ENCODE measurements at places on chromosomes 5 and 9.

- no peak for DNase-seq
Observed at GRCh38 chr9:20319241-20319640, 303.1 kb downstream of the MLLT3 start.

DNA sequence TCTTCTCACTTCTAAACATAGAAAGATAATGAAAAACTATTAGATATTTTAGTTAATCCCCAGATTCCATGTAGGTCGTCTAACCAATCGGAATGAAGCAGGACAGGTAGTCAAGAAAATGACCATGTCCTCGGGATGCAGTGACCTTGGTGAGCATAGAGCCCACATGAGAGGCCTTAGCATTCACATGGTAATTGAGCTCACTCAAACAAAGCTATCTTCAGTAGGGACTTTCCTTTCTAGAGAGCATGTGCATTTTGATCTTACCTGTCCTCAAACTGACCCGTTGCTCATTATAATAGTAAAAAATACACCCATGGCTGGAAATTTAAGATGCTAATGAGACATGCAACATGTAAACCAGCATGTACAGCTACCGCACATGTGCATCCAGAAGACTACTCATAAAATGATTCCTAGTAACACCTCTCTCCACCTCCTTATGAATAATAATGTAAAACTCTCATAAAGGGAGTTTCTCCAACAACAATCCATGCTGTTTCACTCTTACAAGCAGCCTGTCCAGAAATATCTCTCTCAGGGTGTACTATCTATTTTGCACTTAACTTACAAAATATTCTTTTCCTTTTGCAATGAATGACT, 274.0 kb upstream of the CDH9 start:
- no peak for DNase-seq

DNA sequence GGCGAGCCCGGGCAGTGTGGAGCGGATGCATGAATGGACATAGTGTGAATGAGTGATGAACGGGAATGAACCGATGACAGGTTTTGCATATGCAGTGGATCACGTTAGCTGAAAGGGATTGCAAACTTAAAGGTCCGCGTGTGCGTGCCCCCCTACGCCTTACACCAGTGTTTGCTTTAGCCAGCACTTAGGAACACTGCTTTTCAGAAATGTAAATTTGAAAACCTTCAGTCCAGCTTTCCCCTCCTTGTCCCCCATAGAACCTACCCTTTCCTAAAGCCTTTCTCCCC, 692 bp downstream of the PSAT1 start:
- no peak for DNase-seq

DNA sequence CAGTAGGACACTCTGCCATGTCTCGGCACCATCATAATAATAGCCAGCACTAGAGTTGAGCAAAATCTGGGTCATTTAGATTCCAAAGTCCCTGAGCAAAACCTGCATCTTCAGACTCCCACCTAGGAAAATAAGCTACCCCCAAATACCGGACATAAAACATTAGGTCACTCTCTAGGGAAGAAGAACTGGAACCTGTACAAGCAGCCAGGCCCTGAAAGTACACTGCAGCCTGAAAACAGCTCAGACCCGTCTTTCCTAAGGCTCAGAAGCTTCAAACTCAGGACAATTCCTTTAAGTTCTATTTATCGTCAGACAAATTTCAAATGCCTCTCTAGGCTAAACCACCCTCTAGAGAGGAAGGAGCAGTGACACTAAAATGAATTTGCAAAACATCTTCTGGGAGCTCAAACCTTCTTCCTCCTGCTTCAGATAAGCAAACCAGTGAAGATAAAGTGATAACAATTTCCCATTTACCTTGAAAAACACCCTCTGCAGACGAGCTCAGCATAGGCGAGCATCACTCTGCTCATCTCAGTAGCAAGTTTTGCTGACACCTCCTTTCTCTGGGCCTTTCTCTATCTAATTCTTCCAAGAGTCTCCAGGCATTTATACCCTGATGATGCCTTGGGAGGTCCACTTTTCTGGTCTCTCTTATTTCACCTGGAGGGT, 34.0 kb downstream of the ADAM19 start:
- no peak for DNase-seq

- no peak for DNase-seq
Observed at GRCh38 chr5:123476731-123477130, 35.2 kb upstream of the CSNK1G3 start.

DNA sequence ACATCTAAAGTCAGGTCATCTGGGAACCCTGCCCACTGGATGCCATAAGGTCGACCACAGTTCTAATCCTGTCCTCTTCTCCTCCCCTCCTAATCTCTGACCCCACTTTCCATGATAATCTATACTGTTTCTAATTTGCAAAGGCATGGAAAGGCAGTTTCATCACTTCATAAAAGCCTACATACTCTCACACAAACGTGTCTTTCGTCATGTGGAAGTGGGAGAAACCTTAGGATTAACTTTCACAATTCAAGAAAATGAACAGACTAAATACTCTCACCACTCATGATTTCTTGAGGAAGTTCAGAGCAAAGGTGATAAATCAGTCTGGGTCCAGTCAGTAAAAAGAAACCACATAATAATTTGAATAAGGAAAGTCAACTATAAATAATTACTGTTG, 5.5 kb downstream of the FANCC start:
- no peak for DNase-seq

GRCh38 chr9:35357116-35357515, 132.8 kb upstream of the RUSC2 start:
- DNase-seq = no peak

DNA sequence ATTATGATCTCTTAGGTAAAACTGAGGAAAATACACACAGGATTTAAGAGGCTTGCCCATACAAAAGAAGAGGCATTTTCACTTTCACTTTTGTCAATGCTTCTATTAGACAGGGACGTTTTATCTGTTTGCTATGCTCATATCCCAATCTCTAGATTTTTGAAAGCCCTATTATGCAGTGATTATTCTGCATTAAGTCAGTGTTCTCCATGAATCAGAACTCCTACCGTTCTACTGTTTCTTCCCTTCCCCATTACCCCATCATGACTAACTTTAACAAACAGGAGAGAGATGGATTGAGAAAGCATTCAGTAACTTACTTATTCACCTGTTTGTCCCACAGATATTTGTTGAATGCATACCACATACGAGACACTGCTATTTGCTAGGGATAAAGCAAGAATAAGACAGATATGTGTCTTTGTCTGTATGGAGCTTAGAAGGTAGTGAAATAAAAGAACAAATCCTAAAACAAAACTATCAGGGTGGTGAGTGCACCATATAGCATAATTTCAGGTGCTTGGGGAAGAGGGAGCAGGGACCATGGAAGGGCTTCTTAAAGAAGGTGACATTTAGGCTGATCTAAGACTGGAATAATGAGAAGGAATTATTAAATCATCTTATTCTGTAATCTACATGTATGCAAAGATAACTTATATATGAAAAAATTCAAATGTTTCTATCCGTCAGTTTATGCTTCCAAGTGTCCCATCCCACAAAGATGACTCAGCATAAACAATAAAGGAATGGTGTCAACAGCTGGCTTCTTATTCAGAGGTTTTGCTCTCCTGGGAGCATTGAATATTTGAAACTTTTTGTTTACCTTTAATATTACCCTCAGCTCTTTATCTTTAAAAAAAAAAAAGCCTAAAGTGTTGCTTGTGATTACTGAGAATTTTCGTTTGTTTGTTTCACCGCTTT, 328.1 kb downstream of the HINT1 start:
- DNase-seq = no peak

- DNase-seq = no peak
Observed at GRCh38 chr5:141354900-141355469, at the start of gene PCDHGA4. Gene PCDHGA4, plus strand, starts transcription at chr5:141355021. Its CDS starts 87 bp downstream, at chr5:141355108.

- DNase-seq = no peak
Observed at GRCh38 chr5:175848676-175849075, 22.7 kb upstream of the CPLX2 start.

DNA sequence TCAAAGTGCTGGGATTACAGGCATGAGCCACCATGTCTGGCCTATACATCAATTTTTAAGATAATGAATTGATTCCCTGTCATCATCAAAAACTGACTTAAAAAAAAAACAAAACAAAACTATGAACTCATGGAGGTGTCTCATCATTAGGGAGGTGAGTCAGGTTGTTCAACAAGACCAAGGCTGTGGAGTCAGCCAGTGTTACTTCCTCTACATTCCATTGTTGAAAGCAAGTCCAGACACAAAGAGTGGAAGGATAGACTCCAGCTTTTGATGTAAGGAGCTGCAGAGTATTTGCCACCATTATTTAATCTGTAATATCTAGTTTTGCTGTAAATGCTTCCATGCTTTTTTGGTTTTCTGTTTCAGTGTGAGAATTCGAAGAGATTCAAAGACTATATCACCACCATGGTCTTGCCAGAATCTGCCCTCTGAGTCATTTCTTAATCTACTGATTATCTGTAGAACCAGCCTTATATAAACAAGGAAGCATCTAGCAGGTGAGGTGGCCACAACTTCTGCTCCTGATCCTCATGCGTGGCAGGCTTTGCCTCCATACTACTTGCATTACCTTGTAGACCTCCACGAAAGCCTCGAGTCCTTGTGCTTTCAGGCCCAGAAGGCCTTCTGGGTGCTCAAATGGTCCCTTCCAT, 156.1 kb downstream of the FGF1 start:
- DNase-seq = no peak

GRCh38 chr5:44787731-44788130, 21.0 kb upstream of the MRPS30 start:
- DNase-seq = no peak

GRCh38 chr5:107523029-107523680, 147.6 kb downstream of the EFNA5 start:
- no peak for DNase-seq

DNA sequence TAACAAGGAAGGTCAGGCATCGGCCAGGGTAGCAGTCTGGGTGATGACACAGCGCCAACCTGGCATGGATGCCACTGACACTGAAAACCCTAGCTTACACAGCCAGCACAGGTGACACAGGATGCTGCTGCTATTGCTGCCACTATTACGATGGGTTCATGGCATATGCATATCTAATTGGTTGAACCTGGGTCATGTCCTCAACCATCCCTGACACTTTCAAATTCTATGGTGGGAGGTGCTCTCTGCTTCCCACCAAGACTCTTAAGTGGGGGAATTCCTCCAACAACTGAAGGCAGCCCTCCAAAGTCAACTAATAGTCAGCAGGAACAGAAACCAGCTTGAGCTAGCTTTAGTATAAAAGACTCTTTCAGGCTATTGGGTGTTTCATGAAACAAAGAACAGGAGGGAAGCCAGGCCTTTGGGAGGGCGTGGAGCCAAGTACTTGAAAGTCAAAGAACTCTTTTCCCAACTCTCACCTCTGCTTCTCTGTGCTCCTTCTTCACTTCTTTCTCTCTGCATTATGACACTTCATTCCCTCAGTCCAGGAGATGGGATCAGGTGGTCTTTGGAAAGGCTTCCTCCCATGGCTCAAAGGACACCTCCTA, 21.3 kb downstream of the PTTG1 start:
- no peak for DNase-seq

- no peak for DNase-seq
Observed at GRCh38 chr9:114157516-114158176, 2.3 kb downstream of the COL27A1 start.

DNA sequence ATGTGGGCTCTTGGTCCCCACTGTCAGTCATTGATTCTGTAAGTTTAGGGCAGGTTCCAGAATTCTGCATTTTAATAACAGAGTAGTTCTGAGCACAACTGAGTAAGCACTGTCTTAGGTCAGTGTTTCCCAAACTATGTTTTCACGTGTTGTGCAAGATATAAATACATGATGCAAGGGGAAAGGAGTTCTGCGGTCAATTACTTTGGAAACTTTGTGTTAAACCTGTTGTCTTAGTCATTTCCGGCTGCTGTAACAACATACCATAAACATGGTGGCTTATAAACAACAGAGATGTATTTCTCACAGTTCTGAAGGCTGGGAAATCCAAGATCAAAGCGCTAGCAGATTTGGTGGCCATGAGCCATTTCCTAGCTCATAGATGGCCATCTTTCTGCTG, 69.8 kb downstream of the EQTN start:
- DNase-seq = no peak

DNA sequence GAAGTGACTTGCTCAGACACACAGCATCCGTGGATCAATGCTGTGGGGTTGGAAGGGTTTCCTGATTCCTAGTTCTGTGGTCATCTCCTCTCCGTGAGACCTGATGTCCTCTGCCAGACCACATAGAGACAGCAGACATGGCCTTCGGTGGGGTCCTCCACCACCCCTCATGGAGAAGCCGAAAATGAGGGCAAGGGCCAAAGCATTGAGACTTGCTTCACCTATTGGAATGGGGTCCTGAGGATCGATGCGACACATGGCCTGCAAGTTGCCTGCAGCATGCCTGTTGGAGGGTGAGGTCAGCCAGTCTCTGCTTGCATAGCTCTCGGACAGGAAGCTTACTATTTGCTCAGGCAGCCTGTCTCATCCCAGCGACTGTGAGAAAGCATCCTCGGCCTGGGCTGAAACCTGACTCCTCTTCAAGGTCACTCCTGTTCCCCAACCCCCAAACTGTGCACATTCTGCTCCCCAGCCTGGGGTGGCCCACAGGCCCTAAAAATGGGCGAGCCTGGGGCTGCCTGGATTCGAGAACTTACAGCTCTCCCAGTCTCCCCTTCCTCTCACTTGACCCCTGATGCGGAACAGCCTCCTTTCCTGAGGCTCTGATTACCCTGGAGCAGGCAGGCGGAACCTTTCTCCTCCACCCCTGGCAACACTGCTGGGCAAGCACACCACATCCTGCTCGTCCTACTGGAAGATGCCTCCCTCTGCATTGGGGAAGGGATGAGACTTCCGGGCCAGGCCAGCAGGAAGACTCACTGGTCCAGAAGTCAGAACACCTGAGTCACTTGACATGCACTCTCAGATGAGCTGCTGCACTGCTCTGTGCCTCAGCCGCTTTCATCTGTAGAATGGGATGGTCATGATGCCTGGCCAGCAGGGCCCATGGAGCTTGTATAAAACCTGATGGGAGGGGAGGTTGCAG, 186.9 kb downstream of the RGS3 start:
- DNase-seq = no peak

- DNase-seq = no peak
Observed at GRCh38 chr9:133154097-133154989, 9.4 kb downstream of the GBGT1 start.

GRCh38 chr5:112411903-112412302, 7.2 kb downstream of the EPB41L4A start:
- no peak for DNase-seq

GRCh38 chr5:149550268-149550583, 1.0 kb downstream of the CSNK1A1 start:
- DNase-seq = no peak

- no peak for DNase-seq
Observed at GRCh38 chr5:149937610-149938009, 7.0 kb downstream of the PDE6A start.

- DNase-seq = no peak
Observed at GRCh38 chr5:88230546-88231066, 38.0 kb downstream of the TMEM161B start.

- DNase-seq = no peak
Observed at GRCh38 chr9:125990186-125990792, 243.1 kb downstream of the PBX3 start.

Data from breast epithelium (tissue), 4 donors.